Body of pancreas (tissue), 4 donors: ENCODE measurements at places on chromosomes 5 and 9.

DNA sequence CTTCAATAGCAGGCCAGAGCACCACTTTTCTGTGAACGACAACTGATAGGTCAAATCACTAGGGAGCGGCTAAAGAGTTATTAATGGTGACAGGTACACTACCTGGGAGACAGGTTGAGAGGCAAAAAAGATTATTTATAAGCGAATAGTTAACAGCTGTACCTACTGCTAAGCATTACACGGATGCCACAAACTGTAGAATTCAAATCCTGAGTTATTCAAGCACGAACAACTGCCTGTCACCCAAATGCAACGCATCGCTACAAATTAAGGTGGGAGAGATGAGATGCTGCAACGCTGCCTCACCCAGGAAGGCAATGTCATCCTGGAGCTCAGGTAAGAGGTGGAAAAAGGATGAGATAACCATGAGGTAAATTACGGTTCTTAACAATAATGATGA is 342.9 kb downstream of the BNC2 start:
- no peaks in the 10 kb centered on the region for H3K4me1 ChIP-seq
- no peak overlapping the region for H3K27ac ChIP-seq
- no peak for DNase-seq
- H3K36me3 ChIP-seq = no peaks in the 10 kb centered on the region

- H3K27ac ChIP-seq = peak overlapping the region; percentile 71
- peaks cover 15% of the 10 kb centered on the region for H3K4me1 ChIP-seq
- H3K4me3 ChIP-seq = peak overlapping the region; percentile 70
- peak; percentile 16 for DNase-seq
- H3K27me3 ChIP-seq = no peaks in the 10 kb centered on the region
Measured at GRCh38 chr5:1523480-1523792, 324 bp downstream of the LPCAT1 start.

DNA sequence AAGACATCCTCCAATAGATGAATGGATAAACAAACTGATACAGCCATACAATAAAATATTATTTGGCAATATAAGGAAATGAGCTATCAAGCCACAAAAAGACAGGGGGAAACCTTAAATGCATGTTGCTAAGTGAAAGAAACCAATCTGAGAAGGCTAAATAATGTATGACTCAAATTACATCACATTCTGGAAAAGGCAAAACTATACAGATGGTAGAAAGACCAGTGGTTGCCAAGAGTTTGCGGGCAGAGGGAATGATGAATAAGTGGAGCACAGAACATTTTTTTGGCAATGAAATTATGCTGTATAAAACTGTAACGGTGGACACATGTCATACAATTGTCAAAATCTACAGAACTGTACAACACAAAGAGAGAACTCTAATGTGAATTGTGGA is 63.3 kb downstream of the CSF2 start:
- no peaks in the 10 kb centered on the region for H3K4me1 ChIP-seq
- DNase-seq = no peak
- H3K27ac ChIP-seq = no peak overlapping the region
- H3K4me3 ChIP-seq = no peak overlapping the region
- no peaks in the 10 kb centered on the region for H3K27me3 ChIP-seq
- no peaks in the 10 kb centered on the region for H3K36me3 ChIP-seq

DNA sequence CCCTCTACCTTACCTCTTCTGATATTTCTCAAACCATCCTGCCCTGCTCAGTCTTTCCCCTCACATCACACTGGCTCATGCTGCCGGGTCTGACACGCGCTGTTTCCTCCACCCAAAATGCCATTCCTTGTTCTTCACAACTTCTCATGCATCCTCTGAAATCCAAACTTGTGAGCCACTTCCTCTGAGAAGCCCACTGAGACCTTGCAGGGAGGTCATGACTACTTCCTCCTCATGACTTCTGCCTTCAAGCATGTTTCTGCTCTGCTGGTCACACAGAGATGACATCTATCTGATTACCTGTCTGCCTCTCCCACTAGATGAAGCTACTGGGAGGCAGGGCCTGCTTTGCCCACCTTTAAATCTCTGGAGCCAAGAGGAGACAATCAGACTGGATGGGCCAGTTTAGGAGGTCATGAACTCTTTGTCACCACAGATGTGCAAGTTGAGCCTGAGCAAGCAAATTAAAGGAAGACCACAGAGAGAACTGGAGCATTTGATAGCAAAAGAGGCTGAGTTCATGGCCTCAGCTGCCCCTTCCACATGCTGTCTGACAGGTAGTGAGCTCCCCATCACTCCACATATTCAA is 119.8 kb upstream of the TBC1D2 start:
- H3K4me3 ChIP-seq = no peak overlapping the region
- H3K4me1 ChIP-seq = peaks cover 50% of the 10 kb centered on the region
- DNase-seq = no peak
- H3K27ac ChIP-seq = peak overlapping the region; percentile 57

- DNase-seq = no peak
- no peaks in the 10 kb centered on the region for H3K27me3 ChIP-seq
- peaks cover 36% of the 10 kb centered on the region for H3K4me1 ChIP-seq
- no peak overlapping the region for H3K4me3 ChIP-seq
Measured at GRCh38 chr9:133880136-133880535, 112.0 kb downstream of the VAV2 start.

DNA sequence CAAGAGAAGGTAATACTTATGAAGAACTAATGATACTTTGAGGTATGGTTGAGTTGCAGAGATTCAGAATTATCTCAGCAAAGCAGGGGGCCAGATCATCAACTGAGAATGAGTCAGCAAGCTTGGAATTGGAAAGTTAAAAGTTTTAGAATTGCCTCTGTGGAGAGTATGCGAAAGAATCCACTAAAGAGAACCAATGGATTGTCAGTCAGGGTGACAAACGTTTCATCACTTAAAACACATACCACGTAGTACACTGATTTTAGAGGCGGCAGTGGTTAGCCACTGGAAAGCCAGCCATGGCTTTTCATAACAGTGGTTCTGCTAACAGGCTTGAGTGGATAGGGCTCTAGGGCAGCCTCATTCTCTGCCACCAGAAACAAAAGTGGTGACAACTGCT is 30.7 kb downstream of the AOPEP start:
- no peak overlapping the region for H3K4me3 ChIP-seq
- no peak overlapping the region for H3K27ac ChIP-seq
- no peaks in the 10 kb centered on the region for H3K36me3 ChIP-seq
- no peaks in the 10 kb centered on the region for H3K4me1 ChIP-seq
- no peak for DNase-seq

DNA sequence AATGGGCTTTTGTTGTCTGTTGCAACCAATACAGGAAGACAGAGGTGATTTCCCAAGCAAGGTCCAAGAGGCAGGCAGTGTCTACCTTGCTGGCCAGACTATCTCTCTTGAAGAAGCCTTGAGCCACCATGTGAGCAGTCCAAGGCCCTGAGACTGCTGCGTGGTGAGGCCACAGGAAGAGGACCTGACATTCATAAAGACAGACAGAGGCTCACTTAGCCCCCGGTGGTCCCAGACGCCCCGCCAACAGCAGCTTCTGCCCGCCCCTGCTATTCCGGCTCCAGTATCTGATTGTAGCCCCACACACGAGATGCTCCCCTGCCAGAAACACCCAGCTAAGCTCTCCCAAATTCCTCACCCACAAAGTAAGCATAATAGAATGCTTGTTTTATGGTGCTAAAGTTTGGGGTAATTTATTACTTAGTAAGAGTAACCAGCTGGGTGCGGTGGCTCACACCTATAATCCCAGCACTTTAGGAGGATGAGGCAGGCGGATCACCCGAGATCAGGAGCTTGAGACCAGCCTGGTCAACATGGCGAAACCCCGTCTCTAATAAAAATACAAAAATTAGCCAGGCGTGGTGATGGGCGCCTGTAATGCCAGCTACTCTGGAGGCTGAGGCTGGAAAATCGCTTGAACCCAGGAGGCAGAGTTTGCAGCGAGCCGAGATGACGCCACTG is 22.8 kb upstream of the FUBP3 start:
- DNase-seq = no peak
- no peaks in the 10 kb centered on the region for H3K27me3 ChIP-seq
- H3K27ac ChIP-seq = no peak overlapping the region
- no peaks in the 10 kb centered on the region for H3K36me3 ChIP-seq
- H3K4me3 ChIP-seq = no peak overlapping the region

GRCh38 chr9:130042406-130042884 is 544 bp downstream of the FNBP1 start:
- H3K27me3 ChIP-seq = no peaks in the 10 kb centered on the region
- peak; percentile 21 for DNase-seq
- peaks cover 27% of the 10 kb centered on the region for H3K4me1 ChIP-seq
- H3K36me3 ChIP-seq = no peaks in the 10 kb centered on the region
- peak overlapping the region; percentile 71 for H3K4me3 ChIP-seq
